ENCODE measurements at places on chromosomes 5 and 9.

DNA sequence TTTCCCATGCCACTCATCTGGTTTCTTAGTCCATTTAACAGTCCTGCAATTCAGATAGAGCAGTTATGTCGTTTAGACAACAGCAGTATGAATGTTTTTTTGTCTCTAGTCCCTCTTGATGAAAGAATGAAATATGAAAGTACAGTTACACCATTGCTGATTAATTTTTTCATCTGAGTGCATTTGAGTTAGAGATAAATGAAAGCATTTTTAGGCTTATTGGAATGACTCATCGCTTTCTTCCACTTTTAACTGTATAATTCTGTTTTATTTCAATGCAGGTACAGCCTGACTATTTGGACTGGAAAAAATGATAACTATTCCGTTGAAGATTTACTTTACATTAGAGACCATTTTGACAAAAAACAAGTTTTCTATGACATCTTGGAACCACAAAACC lies 28.7 kb downstream of the ANKRD34B start:
- DNase-seq = no peak

- no peak for DNase-seq
Observed at GRCh38 chr9:35771943-35772342, 17.9 kb upstream of the MSMP start.

DNA sequence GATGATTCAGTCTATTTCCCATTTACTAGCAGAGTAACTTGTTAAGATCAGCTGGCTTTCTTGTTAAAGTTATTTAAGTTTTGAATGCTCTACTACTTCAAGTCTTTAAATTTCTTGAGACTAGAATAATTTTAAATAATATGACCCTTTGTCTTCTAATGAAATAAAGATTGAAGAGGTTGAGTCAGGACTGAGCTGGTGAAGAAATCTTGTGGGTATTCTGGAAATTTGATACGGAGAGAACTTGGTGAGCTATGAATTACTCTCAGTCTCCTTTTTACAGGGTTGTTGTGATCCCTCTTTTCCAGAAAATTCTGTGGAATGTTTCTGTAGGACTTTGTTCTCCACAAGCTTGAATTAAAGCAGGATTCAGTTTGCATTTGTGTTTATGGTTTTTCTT lies 29.3 kb downstream of the RNF20 start:
- DNase-seq = no peak

DNA sequence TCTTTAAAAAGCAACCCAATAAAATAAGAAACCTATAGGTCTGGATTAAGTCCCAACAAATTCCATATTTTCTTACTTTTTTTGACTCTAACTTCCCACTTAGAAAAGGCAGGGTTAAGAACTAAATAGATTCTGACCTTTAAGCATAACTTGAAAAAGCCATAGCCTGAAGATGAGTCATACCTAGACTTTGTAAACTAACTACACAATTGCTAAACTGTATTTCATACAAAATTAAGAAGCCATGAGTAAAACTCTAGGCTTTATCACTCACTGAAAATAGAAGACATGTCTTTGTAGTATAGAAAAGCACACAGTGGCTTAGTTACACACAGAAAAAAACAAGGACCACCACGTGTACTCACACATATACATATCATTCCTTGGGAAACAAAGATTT lies 51.5 kb downstream of the MLLT3 start:
- no peak for DNase-seq

DNA sequence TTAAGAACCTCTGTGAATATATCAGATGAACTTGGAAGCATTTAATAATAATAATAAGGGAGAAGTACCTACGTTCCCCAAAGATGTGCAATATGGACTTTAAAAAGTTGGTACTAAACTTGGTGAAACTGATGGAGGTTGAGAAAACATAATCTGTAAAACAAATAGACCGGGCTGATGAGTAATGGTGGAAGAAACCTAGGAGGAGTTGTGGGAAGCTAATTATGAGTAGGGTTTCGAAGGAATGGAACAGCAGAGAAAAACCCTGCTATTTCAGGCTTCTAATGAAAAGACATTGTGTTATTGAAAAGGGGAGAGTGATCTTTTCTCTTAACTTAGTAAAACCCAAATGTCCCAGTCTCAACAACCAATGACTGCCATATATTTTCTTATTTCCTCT lies 229.3 kb downstream of the PCSK1 start:
- no peak for DNase-seq

GRCh38 chr5:111697881-111698757 lies 58.9 kb downstream of the NREP start:
- no peak for DNase-seq

DNA sequence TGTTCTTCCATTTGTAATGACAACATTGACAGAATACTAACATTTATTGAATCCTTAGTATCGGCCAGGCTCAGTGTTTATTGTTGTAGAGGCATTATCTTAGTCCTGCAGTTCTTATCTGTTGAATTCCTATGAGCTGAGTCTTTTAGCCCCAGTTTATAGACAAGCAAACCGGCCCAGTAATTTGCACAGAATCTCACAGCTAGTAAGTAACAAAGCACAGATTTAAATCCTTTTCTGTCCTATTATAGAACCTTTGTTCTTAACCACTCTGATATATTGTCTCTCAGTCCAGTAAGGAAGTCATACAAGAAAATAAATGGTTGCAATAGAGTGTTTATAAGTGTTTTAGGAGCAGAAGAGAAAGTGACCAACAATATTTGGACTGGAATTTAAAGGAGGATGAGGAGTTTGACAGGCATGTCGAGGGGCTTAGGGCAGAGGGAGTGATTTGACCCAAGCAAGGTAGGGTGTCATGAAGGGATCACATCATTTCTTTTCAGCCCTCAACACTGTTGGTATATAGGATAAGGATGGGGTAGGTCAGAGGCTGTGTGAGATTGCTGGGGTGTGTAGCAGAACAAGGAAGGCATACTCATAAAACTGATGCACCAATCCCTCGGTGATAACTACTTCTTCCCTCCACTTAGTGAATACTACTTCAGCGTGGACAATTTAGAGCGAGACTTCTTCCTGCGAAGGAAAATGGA lies 39.5 kb downstream of the LARP1 start:
- no peak for DNase-seq
